ENCODE measurements at places on chromosomes 1 and 21.

- DNase-seq, result no peak
Measured at GRCh38 chr1:63671514-63671913, 78.3 kb downstream of the PGM1 start.

DNA sequence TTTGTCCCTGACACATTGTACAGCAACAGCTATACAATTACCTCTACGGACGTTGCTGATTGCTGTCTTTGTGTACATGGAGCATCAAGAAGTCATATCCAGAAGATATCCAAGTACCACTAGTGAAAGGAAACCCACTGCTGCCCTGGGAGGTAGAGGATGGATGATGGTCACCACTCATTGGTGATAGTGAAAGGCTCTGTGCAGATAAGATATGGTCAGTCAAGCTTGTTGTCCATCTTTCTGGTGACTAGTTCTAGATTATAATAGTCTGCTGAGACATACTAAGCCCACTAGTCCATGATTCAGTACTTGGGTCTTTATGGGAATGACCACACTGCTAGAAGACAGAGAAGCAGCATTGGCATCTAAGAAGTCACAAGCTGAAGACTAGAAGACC is 30.3 kb downstream of the NIBAN1 start:
- DNase-seq, result no peak

GRCh38 chr21:23218667-23219066 is 2220.5 kb downstream of the NCAM2 start:
- DNase-seq, result no peak

DNA sequence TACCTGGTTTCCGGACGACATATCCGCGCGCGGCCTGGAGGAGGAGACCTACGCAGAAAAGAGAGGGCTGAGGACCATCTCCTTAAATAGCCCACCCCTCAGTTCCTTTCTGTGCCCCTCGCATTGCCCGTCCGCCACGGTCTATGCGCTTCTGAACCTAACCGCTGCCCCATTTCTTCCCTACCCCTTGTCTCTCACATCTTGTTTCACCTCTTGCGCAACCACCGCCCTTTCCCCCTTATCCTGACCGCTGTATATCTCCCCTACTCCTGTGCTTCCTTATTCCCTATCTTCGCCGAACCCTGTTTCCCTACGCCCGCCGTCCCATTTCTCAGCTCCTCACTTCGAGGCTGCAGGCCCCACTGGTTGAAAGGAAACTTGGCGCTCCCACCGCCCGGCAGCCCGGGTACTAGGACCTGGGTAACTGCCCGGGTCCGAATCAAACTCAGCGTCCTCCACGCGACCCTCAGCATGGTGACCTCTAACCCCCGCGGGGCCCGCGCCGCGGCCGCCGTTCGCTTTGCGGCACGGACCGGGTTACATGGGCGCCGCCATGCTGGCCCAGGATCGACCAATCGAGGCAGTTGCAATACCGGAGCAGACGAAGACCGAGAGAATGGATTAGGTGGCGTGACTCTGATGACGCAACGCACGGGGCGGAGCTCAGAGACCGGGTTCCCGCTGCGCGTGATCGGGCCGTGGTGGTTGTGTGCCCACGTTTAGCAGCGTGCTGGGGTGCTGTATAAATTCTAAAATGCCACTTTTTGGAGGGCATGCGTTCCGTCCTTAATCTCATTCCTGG is at the start of gene MRPS15:
Gene MRPS15 (minus strand): TSS at position 582 of the 802 bp plus-strand sequence. CDS start 109 bp downstream, at position 473.
- peak; percentile 88 for DNase-seq

- DNase-seq, result no peak
Measured at GRCh38 chr1:169048043-169048442, 58.4 kb upstream of the ATP1B1 start.

DNA sequence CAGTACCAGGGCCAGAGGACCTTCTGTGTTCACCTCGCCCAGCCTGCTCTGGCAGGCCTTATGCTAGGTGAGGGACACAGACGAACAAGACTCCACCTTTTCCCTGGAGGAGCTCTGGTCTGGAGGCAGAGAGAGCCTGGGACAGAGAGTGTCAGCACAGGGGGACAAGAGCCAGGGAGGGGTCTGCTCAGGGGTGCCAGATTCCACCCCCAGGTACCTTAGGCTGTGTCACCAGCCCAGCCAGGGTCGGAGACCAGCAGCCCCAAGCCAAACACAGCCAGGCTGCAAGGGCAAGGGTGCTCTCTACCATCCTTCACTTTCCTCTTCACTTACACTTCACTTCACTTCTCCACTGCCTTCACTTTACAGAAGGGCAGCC is 4.3 kb upstream of the LRP8 start:
- no peak for DNase-seq

DNA sequence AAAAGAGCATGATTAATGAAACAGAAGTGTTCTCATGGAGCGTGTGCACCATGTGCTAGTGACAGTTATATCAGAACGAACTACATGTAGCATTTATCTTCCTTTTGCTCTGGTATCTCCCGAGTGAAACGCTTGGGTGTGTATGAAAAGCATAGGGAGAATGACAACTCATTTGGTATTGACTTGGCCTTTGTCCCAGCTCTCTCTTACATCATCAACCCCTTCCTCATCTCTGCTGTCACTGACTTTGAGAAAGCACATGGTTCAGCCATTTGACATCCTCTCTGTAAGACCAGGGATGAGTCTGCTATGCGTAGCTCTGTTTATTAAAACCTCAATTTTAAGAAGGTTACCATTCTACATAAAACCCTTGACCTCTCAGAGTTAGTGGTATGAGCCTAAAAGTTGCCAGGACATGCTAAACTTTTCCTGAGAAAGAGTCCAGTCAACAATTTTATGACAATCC is 201.0 kb downstream of the NRIP1 start:
- DNase-seq, result no peak

- DNase-seq, result no peak
Measured at GRCh38 chr1:227707846-227708245, 27.3 kb downstream of the JMJD4 start.

DNA sequence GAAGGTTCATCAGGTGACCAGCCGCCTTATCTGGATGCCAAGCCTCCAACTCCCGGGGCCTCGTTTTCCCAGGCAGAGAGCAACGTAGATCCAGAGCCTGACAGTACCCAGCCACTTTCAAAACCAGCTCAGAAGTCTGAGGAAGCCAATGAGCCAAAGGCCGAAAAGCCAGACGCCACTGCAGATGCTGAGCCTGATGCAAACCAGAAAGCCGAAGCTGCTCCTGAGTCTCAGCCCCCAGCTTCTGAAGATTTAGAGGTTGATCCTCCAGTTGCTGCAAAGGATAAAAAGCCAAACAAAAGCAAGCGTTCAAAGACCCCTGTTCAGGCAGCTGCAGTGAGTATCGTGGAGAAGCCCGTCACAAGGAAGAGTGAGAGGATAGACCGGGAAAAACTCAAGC is 44.5 kb downstream of the ZBTB17 start:
- no peak for DNase-seq

- DNase-seq, result no peak
Measured at GRCh38 chr21:21740207-21740606, 742.0 kb downstream of the NCAM2 start.

DNA sequence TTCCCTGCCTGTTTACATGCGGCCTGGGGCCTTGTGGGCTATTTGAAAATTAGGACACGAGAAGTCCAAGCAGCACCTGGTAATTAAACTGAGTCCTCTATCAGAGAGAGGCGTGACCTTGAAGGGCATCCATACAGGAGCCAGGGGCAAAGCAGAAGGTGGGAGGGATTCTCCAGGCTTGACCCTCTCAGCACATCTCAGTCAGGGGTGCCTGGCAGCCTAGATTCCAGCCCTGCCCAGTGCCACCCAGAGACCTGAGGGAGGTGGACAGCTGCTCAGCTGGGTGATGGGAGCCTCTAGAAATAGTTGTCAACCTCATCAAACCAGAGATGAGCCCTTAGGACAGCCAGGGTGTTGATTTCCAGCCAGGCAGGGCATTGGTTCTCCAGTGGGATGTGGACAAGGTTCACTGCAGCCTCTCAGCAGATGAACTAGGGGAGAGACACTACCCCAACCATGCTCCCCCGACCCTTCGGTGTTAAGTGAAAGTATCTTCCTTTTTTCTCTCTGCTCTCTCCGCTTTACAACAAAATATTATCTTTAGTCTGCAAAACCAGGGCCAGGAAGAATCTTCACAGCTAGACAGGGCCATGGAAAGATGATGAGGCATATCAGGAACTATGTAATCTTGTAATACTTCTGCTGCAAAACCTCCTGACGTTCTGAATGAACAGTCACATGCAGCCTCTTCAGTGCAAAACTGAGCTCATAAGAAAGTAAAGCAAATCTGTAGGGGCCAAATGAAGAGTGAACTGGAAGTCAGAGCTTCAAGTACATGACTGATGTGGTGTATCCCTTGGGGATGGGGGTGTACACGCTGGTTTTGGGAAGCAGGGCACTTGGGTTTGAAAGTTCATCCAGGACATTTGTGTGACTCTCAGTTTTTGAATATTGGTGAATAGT is 35.9 kb upstream of the ATP5PO start:
- no peak for DNase-seq

- DNase-seq, result no peak
Measured at GRCh38 chr1:81174811-81175476, 625.8 kb upstream of the ADGRL2 start.

- no peak for DNase-seq
Measured at GRCh38 chr1:204320382-204320804, 39.3 kb downstream of the PLEKHA6 start.

GRCh38 chr1:192906334-192906733 is 97.5 kb downstream of the RGS2 start:
- no peak for DNase-seq

DNA sequence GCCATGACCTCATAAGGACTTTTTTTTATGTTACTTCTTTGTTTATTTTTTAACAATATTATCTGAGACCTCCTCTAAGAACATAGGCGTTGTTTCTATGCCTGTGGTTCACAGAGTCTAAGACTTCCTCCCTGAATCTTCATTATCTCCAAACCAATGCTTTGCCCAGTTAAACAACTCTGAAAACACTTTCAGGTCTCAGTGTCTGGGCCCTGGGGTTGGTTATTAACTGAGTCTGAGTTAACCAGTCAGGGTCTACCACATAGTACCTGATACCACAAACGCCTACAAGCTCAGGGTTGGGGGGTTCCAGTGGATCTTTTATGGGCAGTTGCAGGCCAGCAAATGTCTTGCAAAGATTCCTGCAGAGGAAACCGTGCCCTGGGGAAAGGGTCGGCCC is 138.2 kb downstream of the AJAP1 start:
- no peak for DNase-seq

- no peak for DNase-seq
Measured at GRCh38 chr1:24364975-24365678, 46.0 kb downstream of the GRHL3 start.

DNA sequence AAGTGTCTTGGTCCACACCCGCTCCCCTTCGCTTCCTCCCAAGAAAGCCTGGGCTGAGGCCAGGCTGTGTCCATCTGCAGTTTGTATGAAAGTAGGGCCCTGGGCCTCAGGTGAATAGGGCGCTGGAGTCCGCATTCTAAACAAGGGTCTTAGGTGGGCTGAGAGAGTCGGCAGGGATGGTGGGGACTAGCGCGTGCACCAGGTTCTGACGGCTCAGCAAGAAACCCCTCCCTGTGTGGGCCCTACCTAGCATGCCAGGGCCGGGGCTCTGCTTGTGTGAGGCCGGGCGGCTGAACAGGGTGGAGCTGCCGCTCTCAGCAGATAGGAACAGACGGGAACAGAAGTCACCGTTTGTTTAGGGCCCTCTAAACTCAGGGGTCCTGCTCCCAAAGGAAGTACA is 1.7 kb downstream of the ACTRT2 start:
- no peak for DNase-seq

DNA sequence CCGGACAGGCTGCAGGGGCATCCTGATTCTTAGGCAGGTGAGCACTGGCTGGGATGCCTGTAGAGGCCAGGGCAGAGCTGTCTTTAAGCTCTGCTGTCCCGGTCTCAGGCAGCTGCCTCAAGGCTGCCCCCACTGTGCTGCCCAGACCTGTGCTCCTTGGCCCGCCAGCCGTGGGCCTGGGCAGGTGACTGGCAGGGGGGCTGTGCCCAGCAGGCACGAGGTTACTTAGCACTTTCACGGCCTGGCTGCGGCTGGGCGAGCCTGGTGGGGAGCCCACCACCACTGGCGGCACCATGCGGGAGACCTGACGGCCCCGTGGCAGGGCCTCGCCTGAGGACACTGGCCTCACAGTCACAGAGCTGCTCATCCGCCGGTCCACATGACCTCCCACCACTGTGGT is 8.2 kb downstream of the CRYBG2 start:
- no peak for DNase-seq

DNA sequence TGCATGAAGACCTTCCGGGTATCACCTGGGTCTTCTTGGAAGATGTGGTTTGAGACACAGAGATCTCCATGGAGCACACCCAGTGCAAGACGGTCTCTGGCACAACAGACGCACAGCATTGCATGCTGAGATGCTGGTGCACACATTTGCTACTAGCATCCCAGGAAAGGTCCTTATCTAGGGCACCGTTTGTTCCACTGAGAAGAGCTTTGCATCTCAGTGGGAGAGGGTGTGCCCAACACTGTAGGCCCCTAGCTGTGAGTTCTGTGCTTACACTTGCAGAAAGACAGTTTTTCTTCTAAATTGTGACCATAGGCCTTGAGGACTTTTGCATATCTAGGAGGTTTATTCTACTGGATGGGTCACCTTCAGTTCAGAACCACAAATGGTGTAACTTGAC is 554.1 kb downstream of the MATN1 start:
- DNase-seq, result no peak

GRCh38 chr1:45685308-45686014 is 872 bp downstream of the GPBP1L1 start:
- no peak for DNase-seq

GRCh38 chr1:7103361-7103782 is 318.1 kb downstream of the CAMTA1 start:
- DNase-seq, result no peak

GRCh38 chr1:205285381-205286101 is 36.0 kb downstream of the NUAK2 start:
- no peak for DNase-seq

GRCh38 chr1:199851439-199852140 is 175.9 kb upstream of the NR5A2 start:
- no peak for DNase-seq

GRCh38 chr1:174874331-174875053 is 125.3 kb upstream of the CACYBP start:
- DNase-seq, result no peak

DNA sequence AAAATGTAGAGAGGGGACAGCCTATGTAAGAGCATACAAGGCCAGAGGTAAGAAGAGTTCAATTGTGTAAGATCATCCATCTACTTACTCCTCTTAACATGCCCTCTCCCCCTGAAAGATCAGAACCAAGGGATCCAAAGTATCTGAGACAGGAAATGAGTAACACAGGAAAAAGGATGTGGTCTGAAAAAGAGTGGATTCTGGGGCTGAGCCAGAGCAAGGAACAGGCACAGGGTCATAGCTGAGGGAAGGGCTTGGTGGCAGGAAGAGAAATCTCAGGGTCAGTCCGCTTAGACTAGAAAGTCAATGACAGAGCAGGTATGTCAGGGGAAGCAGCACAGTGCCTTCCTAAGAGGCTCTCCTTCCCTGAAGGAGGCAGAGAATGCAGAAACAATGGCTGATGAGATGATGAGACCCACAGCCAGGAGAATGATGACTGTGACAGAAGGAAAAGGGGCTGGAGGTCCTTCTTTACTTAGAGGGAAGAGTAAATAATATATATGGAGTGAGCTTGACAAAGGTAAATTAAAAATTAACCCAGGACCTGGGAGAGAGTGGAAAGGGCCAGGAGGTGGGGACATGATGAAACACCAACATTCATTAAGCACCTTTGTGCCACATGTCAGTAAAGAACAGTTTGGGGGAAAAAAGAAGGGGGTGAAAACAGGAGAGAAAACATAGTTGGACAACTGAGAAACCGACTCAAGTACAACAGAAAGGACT is 26.2 kb upstream of the A3GALT2 start:
- DNase-seq, result no peak

GRCh38 chr1:56029319-56030003 is 549.9 kb downstream of the PLPP3 start:
- DNase-seq, result peak; percentile 26

Measured in SHP77 treated with DMSO at 0.1 percent for 48 hours (cell line).